ENCODE measurements at places on chromosomes 7 and 10.

DNA sequence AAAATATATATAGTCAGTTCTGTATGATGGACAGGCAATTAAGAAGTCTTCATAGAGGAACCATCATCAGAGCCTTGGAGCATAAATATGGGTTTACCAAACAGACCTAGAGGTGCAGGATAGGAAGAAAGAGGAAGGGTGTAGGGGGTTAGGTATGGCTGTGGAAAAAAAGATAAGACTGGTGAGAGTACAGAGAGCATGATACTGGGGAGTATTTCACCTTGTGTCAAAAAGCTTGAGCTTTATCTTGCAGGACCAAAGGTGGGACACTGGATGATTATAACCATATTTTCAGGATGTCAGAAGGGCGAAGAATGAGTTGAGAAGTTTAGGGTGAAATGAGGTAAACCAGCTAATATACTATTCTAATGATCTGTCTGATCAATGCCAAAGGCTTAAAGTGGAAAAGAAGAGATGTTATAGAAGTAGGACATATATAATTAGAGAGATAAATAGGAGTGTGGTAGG is 54.6 kb downstream of the MRPL32 start:
- DNase-seq = no peak

- DNase-seq = no peak
Measured at GRCh38 chr7:17709599-17709998, 230.7 kb downstream of the SNX13 start.

DNA sequence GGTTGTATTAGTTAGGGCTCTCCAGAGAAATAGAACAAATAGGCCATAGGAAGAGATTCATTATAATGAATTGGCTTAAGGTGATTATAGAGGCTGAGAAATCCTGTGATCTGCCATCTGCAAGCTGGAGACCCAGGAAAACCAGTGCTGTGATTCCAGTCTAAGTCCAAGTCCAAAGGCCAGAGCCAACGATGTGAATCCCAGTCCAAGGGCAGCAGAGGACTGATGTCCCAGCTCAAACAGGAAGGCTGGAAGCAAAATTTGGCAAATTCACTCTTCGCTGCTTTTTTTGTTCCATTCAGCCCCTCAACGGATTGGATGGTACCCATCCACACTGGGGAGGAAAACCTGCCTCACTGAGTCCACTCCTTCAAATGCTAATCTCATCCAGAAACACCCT is 68.0 kb downstream of the JCAD start:
- DNase-seq = no peak

GRCh38 chr7:11239316-11239715 is 265.6 kb downstream of the PHF14 start:
- DNase-seq = no peak

DNA sequence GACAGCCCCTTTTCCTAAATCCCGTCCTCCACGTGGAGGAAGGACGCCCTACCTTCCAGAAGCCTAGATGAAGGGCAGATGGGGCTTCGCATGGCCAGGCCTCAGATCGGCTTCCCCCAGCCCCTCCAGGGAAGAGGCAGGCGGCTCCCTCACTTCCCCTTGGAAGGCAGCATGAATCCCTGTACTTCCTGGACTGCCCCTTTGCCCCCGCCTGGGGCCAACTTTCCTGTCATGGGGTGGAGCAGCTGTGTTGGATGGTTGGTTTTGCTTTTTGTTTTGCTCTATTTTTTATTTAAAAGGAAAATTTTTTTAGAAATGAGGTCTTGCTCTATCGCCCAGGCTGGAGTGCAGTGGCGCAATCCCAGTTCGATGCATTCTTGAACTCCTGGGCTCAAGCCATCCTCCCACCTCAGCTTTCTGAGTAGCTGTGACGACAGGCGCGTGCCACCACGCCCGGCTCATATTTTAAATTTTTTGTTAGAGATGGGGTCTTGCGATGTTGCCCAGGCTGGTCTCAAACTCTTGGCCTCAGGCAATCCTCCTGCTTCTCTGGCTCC is 27.2 kb downstream of the GTF2IRD1 start:
- DNase-seq = no peak

GRCh38 chr7:85774986-85775385 is 588.1 kb upstream of the SEMA3D start:
- no peak for DNase-seq

DNA sequence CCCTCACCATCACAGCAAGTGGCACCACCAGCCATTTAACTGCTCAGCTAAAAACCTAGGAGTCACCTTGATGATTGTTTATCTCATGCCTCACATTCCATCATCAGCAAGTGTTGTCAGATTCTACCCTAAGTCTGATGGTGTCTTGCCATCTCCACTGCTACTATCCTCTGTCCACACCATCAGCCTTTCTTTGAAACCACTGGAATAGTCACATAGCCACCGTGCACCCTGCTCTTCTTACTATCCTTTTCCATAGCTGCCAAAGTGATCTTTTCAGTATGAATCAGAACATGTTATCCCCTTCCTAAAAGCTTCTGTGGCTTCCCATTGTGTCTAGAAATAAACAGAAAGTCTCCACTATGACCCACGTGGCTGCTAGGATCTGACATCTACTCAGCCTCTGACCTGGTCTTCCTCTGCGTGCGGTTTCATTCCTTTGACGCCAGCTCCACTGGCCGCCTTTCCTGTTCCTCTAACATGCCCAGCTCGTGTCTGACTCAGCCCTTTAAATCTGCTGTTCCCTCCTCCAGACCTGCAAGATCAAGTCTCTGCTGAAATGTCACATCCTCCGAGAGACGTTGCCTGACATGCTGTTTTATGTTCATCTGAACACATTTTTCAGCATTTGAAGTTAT is 16.5 kb upstream of the CHN2 start:
- no peak for DNase-seq

DNA sequence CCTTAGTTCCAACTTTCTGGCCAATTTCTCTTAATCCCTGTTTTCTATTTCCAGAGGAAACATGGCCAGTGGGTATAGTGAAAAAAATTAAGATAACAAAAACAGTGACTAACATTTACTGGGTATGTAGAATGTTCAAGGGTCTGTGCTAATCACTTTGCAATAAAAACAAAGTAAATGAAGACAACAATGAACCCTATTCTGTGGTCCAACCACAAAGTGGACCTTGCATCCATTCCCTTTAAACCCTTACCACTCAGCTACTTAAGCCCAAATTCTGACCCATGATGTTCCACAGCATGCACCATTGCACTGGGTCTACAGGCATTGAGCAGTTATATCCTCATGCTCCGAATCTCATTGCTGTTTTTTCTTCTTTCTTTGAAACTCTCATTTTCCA is 179.9 kb upstream of the PRKCQ start:
- no peak for DNase-seq

- DNase-seq = no peak
Measured at GRCh38 chr7:137772316-137772715, 74.5 kb downstream of the DGKI start.

DNA sequence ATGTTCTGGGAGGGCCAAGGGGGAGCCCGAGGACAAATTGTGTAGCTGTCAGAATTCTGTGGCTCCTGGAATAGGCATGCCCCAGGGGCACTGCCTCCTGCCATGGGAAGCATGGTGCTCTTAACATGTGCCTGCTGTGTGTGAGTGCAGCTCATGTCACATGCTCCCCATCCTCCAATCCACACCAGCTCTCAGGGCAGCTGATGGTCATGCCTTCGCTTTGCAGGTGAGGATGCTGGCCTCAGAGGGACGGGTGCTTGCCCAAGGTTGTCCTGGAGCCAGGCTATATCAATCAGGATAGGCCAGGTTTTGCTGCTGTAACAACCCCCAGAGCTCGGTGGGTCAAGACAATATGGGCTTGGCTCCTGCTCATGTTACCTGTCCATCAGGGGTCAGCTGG is 303.4 kb downstream of the RPS24 start:
- DNase-seq = no peak

DNA sequence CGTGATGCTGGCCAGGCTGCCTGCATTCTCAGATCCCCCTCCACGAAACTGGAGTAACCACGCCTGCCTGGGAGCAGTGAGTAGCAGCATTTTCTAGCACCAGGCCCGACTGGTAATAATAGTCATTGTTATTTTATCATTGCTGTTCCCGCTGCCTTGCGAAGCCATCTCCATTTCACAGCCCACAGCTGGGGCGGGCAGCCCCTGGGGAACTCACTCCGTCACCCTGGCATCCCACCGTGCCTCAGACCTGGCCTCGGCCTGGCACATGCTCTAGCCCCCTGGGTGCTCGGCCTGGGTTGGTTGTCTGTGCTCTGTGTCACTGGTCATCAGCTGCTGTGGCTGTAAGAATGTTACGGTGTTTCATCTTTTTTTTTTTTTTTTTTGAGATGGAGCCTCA is 57.7 kb upstream of the SH2B2 start:
- DNase-seq = no peak

GRCh38 chr10:18350340-18350739 is 210.1 kb downstream of the CACNB2 start:
- DNase-seq = no peak
